ENCODE measurements at places on chromosomes 2 and 18. TPM values are rescaled to one million over a fixed set of nuclear protein-coding genes. Genes with fewer than 3 reads are reported as not detected.

AMER3 gene
- not detected for total RNA-seq

SP140 gene
- under 0.01 TPM for total RNA-seq

SOCS6 gene
- 59.8 TPM for total RNA-seq

LANCL1 gene
- 30.8 TPM for total RNA-seq

FAM237A gene
- total RNA-seq = not detected

All from nasal cavity respiratory epithelium epithelial cell of viscerocranial mucosa (primary cell).